CD8-positive, alpha-beta memory T cell (primary cell): ENCODE measurements at places on chromosomes 12 and 14.

GRCh38 chr14:64478634-64479250 is 13.4 kb downstream of the AKAP5 start:
- DNase-seq: no peak

DNA sequence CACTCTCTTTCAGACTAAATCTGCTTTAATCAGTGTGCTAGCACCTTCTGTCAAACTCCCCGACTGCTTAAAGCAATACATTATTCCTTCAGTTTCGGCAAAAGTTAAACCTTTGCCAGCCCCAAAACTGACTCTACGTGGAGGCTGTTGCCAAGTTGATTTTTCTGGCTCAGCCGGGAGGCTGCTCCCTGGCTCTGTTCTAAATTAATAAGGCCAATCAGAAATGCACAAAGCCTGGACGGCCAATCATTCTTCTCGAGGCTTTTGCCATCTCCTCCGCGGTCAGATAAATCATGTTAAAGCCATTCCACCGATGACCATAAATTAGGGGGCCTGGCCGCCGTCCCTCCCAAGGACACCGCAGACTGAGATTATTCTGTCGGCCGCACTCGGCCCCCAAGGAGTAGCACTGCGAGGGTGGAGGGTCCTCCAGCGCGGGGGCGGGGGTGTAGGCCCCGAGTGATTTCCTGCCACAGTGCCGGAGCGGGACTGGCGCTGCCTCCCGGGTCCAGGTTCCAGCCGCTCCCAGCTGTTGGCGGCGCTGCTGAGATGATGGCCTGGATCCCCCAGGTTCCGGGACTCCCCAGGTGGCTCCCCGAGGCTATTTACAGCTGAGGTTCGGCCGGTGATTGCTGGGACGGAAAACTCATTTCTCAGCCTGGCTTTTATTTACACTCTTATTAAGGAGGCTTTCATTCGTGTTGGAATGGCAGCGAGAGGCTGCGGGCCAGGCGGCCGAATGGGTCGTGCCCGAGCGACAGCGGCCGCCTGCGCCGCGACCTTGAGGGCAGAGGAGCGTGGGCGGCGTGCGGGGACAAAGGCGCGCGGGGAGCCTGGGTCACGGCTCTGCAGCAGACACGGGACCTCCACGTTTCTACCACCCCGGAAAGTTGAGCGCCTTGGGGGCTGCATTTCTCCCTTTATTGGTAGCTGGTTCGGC is 165.1 kb downstream of the MON2 start:
- DNase-seq: no peak

DNA sequence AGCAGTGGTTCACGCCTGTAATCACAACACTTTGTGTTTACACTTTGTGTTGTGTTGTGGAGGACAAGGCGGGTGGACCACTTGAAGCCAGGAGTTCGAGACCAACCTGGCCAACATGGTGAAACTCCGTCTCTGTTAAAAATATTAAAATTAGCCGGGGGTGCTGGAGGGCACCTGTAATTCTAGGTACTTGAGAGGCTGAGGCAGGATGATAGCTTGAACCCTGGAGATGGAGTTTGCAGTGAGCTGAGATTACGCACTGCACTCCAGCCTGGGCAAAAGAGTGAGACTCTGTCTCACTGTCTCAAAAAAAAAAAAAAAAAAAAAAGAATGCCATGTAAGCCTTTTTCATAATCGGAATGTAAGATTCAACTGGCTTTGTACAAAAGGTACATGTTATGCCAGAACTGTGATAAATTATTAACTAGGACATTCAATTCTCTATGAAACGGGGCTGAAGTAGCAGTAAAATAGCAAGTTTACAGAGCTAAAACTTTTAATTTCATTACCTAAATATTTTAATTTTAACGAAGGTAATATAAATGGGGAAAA is 13.9 kb upstream of the PITPNM2 start:
- DNase-seq: no peak

- DNase-seq: no peak
These were observed 106.2 kb downstream of the IGF1 start for GRCh38 chr12:102374190-102374589.

- DNase-seq: no peak
These were observed 216.2 kb downstream of the ZFP36L1 start for GRCh38 chr14:68576496-68577244.

- DNase-seq: no peak
These were observed 2.1 kb downstream of the SLC39A2 start for GRCh38 chr14:21001218-21001617.

DNA sequence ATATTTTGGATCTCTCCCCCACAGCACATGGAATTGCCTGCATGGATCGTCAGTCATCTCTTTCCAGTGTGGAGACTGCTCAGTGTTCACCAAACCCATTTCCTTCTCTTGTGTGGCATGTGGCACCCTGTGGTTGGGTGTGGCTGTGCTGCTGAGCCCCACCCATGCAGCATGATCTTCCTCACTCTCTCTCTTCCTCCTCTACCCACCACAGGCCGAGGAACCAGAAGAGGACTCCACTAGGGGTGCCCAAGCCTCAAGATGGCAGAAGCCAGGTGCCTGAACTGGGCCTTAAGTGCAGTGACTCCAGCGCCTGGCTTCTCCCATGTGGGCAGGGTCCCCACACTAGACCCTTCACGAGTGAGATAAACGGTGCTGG is 66.8 kb upstream of the GPR68 start:
- DNase-seq: peak; percentile 77

- DNase-seq: no peak
These were observed 47.5 kb downstream of the NOS1 start for GRCh38 chr12:117313926-117314325.
